ENCODE measurements at places on chromosomes 11 and 22.
A peak's percentile ranks its signal among the peaks of the same experiment; 100 is the strongest.

DNA sequence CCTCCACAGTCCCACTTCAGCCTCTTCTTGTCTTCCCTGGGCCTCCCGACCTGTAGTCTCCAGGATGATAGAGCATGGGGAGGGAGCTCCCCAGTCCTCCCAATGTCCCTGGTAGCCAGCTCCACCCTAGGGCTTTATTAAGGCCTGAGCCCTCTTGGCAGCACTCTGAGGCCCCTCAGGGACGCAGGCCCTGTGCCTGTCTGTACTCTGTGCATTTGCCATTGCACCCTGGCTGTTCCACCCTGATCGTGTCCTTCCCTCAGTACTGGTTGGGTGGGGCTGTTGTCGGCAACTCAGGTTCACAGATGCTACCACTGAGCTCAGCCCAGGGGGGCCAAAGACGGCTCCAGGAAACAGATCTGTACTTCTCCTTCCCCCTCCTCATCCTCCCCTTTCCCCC is 7.2 kb downstream of the SSTR3 start:
- H3K4me1 ChIP-seq = no peaks in the 10 kb centered on the region
- H3K27me3 ChIP-seq = no peaks in the 10 kb centered on the region
- H3K36me3 ChIP-seq = no peaks in the 10 kb centered on the region
- DNase-seq = no peak
- H3K27ac ChIP-seq = no peak overlapping the region

DNA sequence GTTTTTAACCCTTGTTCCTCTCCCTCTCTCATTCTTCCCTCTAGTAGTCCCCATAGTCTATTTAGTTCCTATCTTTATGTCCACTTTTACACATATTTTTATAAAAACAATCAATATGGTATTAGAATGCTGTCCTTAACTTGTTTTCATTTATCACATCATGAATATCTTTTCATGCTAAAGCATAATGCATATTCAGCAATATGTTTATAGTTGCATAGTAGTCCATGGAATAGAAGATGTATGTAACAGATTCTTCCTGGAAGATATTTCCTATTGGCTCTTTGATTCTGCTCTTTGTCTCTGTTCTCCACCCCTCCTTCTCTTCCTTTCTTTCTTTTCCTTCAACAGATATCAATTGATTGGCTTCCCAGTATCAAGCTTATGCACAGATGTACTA is 1047.1 kb upstream of the TENM4 start:
- DNase-seq = no peak
- no peaks in the 10 kb centered on the region for H3K4me1 ChIP-seq
- H3K27me3 ChIP-seq = no peaks in the 10 kb centered on the region
- H3K4me3 ChIP-seq = no peak overlapping the region
- H3K36me3 ChIP-seq = no peaks in the 10 kb centered on the region
- H3K27ac ChIP-seq = no peak overlapping the region

DNA sequence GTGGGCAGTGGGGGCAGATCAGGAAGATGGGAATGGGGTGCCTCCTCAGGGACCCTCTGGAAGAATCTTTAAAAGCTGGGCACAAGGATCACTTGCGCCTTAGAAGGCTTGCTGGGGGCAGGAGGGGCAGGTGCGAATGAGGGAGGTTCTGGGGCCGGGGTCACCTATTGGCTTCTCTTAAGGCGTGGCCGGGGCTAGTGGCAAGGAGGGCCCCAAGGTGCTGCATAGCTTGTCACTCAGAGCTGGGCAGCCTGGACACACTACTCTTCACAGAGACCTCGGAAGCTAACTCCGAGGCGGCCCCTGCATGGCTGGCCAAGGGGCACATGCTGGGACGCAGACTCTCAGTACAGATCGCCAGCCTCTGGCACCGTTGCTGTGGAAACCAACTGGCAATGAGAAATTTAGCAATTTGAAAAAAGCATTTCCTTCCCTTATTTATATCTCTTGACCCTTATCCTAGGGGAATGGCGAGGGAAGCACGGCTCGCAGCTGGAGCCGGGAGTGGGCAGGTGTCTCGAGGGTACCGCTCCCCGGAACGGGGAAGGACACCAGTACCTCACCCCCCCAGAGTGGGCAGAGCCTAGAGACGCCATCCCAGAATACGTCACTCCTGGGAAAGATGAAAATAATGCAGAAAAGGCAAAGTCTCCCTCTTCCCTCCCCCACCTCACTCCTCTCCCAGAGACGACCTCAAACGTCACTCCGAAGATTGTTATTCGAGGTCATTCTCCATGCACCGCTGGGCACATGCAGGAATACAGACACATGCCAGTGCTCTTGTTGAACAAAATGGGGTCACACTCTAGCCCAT is 188.1 kb downstream of the CTTN start:
- no peak overlapping the region for H3K4me3 ChIP-seq
- no peak overlapping the region for H3K27ac ChIP-seq
- DNase-seq = no peak
- no peaks in the 10 kb centered on the region for H3K4me1 ChIP-seq
- no peaks in the 10 kb centered on the region for H3K27me3 ChIP-seq

- no peaks in the 10 kb centered on the region for H3K27me3 ChIP-seq
- no peak overlapping the region for H3K4me3 ChIP-seq
- no peak for DNase-seq
- no peaks in the 10 kb centered on the region for H3K4me1 ChIP-seq
Observed at GRCh38 chr22:30452861-30453260, 19.0 kb downstream of the SEC14L3 start.

GRCh38 chr11:132844956-132845696 is 687.2 kb downstream of the OPCML start:
- no peak overlapping the region for H3K27ac ChIP-seq
- no peaks in the 10 kb centered on the region for H3K4me1 ChIP-seq
- H3K36me3 ChIP-seq = no peaks in the 10 kb centered on the region
- H3K4me3 ChIP-seq = no peak overlapping the region

GRCh38 chr22:35418088-35418487 is 18.1 kb downstream of the MCM5 start:
- H3K27ac ChIP-seq = no peak overlapping the region
- DNase-seq = no peak
- no peaks in the 10 kb centered on the region for H3K27me3 ChIP-seq
- H3K4me1 ChIP-seq = no peaks in the 10 kb centered on the region

DNA sequence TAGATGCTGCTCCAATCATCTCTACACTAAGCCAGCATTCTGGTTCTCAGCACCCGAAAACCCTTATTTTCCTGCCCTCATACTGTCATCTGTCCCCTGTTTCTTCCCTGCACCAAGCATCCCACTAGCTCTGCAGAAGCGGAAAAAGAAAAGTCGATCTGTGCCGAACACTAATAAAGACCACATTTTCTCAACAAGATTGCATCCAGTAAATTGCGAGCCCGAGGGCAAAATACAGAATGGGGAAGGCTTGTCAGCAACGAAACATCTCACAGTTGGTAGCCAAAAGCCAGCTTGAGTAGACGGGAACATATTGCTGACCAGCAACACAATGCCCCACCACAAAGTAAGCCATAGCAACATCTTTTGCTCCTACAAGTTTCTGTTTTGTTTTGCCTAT is 227.4 kb downstream of the CADM1 start:
- H3K27me3 ChIP-seq = no peaks in the 10 kb centered on the region
- no peak for DNase-seq
- no peak overlapping the region for H3K4me3 ChIP-seq
- no peak overlapping the region for H3K27ac ChIP-seq
- H3K4me1 ChIP-seq = no peaks in the 10 kb centered on the region

- no peaks in the 10 kb centered on the region for H3K27me3 ChIP-seq
- H3K4me1 ChIP-seq = peaks cover 15% of the 10 kb centered on the region
- peak overlapping the region; percentile 61 for H3K27ac ChIP-seq
- H3K36me3 ChIP-seq = no peaks in the 10 kb centered on the region
Observed at GRCh38 chr11:119062779-119063178, 4.8 kb upstream of the VPS11 start.

- DNase-seq = no peak
- H3K27ac ChIP-seq = no peak overlapping the region
- H3K36me3 ChIP-seq = no peaks in the 10 kb centered on the region
- H3K4me1 ChIP-seq = no peaks in the 10 kb centered on the region
- H3K27me3 ChIP-seq = no peaks in the 10 kb centered on the region
Observed at GRCh38 chr22:30175690-30176288, 70.8 kb downstream of the LIF start.

DNA sequence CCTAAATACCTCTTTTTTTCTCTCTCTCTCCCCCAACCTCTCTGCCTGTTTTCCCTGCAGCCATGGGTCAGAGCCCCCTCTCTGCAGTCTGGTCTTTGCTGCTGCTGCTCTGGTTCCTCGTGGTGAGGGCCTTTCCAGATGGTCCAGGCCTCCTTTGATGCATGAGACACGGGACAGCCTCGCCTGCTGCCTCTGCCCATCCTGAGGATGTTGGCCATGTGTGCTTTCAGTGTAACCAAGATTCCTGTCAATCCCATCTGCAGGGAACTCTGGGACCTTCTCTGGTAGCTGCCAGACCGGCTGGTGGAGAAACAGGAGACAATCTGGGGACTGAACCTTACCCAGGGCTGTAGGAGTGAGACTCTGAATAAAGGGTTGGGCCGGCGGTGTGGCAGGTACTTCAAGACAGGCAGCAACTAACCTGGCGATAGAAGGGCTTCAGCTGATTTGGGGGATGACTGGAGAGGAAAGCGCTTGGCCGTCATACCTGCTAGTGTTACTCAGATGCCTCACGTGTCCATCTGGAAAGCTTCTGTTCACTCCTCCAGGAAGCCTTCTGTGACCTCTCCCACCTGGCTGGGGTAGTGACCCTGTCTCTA is 7.1 kb downstream of the CHRNA10 start:
- no peak overlapping the region for H3K4me3 ChIP-seq
- H3K27me3 ChIP-seq = no peaks in the 10 kb centered on the region
- peaks cover 6% of the 10 kb centered on the region for H3K36me3 ChIP-seq
- H3K4me1 ChIP-seq = no peaks in the 10 kb centered on the region
- no peak for DNase-seq
- H3K27ac ChIP-seq = no peak overlapping the region

GRCh38 chr11:76734456-76735420 is 48.4 kb upstream of the TSKU start:
- no peaks in the 10 kb centered on the region for H3K27me3 ChIP-seq
- H3K36me3 ChIP-seq = no peaks in the 10 kb centered on the region
- no peak for DNase-seq
- no peak overlapping the region for H3K4me3 ChIP-seq
- H3K27ac ChIP-seq = no peak overlapping the region

- no peak overlapping the region for H3K27ac ChIP-seq
Observed at GRCh38 chr11:14902650-14903350, 10.8 kb upstream of the CYP2R1 start.

DNA sequence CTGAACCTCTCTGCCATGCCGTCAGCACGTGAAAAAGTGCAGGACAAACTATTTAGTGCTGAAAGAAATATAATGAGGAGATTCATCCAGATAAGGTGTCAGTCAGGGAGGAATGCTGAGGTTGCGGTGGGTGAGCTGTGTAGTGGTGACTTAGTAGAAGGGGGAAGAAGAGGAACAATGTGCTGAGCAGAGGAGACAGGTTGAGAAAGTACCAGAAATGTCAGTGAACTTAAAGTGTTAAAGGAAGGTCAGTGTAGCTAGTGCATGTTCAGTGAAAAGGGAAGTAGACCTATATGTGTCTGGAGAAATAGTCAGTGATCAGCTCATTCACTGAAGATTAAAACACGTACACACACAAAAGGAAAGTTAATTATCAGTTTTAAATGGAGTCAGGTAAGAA is 237.6 kb upstream of the CCDC179 start:
- H3K4me1 ChIP-seq = no peaks in the 10 kb centered on the region
- no peaks in the 10 kb centered on the region for H3K36me3 ChIP-seq
- no peaks in the 10 kb centered on the region for H3K27me3 ChIP-seq
- no peak overlapping the region for H3K27ac ChIP-seq
